Activated T-cell treated with anti-CD3 and anti-CD28 coated beads, Interleukin-2, amount 50 U/mL, for 72 hours (primary cell): ENCODE measurements at places on chromosomes 2 and 18. TPM values are rescaled to one million over a fixed set of nuclear protein-coding genes. Genes with fewer than 3 reads are reported as not detected.

The G6PC2 gene
- not detected for total RNA-seq

The CBLN2 gene
- total RNA-seq, result not detected

The BUB1 gene
- total RNA-seq, result 80.8 TPM

The AKAIN1 gene
- not detected for total RNA-seq

The ACVR1C gene
- total RNA-seq, result 3.6 TPM
